GDM1 (cell line): ENCODE measurements at places on chromosomes 5 and 9.

- no peak for DNase-seq
These were observed 70.9 kb downstream of the SPRY4 start for GRCh38 chr5:142253938-142254337.

DNA sequence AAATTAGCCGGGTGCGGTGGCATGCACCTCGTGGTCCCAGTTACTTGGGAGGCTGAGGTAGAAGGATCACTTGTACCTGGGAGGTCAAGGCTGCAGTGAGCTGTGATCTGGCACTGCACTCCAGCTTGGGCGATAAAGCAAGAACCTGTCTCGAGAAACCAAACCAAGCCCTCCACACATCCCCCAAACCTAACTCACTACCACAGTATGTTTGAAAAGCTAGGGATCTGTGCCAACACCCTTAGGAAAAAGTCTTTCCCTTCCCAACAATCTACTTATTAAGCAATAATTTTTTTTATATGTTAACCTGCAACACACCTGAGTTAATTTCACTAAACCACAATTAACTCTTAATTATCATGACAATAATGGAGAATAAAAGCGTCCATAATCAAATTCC lies 2.2 kb downstream of the UBTD2 start:
- DNase-seq: no peak

DNA sequence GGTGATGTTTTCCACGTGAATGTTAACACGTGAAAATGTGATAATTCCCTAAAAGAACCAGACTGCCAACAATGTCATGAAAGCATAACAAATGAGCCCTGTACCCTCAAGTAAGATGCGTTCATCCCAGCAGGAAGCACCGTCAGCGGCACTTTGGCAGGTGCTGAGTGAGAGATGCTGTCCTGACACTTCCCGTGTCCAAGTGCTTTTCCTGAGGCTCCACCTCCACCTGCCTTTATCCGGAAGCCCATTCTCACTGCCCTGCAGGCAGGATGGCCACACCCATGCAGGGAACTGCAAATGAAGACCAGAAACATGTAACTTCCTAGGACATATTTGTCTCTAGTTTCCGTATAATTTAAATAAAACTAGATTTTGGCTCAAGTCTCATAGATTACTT lies 238.0 kb upstream of the IRX2 start:
- no peak for DNase-seq

GRCh38 chr9:114080773-114081440 lies 2.8 kb upstream of the AMBP start:
- DNase-seq: no peak

GRCh38 chr5:55986931-55987330 lies 7.8 kb downstream of the IL6ST start:
- no peak for DNase-seq

DNA sequence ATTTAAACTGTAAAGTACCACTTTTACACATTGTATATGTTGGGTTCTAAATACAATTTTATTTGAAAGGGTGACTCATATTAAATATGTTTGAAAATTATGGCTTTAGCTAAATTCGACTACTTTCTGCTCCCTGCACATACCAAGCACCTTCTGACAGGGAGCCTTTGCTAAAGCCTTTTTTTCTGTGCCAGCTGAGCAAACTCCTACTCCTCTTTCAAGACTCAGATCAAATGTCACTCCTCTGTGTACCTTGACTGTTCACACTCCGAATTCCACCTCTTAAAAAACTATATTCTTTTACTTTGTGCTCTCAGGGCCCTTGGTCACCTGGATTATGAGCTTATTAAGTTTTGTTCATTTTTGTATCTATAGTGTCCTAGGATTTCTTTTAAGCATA lies 6.5 kb upstream of the OXCT1 start:
- no peak for DNase-seq

- no peak for DNase-seq
These were observed 484.9 kb downstream of the PTPRD start for GRCh38 chr9:10127867-10128266.

DNA sequence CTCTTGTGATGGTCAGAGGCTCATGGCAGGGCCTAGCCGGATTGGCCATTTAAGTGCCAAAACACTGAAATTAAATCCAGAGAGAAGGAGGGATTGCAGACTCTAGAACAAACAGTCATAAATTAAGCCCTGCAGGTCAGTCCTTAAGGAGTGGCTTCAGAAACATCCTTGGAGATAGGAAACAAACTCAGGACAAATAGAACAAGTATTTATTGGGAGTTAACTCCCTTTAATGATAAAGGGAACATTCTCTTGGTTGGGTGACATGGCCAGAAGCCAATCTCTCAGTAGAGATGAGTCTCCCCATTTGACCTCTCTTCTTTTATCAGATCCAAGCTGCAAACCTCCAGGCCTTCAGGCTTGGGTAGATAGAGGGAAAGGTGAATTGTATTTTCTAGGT lies 17.4 kb downstream of the PCSK5 start:
- no peak for DNase-seq

GRCh38 chr5:74535926-74536325 lies 104.6 kb downstream of the ENC1 start:
- DNase-seq: no peak

DNA sequence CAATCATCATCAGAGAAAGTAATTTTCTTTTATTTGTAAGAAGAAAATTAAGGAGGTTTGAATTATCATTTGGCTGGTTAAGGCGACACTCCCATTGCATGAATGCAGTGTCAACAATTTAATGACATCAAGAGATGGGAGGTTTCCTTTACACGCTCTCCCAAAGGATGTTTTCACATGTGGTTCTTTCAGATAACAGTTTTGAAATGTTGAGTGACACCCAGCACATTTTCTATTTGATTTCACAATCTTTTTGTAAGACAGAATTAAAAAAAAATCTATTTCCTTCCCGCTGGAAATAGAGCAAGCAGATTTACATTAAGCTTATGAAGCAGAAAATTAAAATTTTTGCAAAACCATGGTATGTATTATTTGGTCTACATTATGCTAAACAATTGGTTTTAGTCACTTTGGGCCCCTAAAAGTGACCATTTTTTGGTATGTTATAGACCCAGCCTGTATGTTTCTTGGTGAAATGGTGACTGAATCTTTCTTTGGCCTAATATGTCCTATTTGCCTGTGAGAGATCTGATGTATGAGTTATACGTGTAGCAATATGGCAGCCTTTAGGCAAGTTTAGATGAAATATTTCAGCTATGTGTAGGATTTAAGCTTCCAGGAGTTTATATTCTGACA lies 18.9 kb upstream of the ANKRD55 start:
- no peak for DNase-seq

DNA sequence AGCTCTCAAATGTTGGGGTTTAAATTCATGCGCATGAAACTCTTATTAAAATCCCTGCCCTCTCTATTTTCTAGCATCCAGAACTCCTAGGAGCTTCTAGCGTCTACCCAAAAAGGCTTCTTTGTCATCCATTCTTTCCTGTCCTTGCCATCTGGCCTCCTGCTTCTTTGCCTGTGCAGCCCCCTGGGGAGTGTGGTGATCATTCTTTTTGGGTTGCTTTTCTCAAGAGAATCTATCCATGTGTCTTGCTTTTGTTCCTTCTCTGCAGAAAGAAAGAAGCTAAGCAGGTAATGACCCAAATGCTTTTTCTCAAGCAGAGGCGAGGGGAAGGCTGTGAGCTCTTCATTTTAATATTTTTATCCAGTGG lies 26.6 kb downstream of the SKP2 start:
- DNase-seq: no peak

DNA sequence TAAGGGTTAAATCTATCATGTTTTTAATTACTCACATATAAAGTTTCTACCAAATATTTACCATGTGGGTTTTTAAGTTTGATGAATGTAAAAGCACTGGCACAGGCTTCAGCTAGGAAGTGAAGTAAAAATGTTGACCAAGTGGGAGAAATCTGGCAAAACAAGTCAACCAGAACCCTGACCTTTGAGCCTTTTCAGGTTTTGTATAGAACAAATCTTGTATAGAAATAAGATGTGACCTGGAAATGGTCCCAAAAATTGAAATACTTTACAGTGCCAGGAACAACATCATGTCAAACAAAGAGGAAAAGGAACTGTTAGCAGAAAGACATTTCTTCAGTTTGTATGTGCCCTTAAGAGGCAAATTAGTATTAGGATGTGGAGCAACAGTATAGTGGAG lies 137.6 kb downstream of the CCDC192 start:
- DNase-seq: no peak

- DNase-seq: no peak
These were observed 131.3 kb downstream of the FRMD3 start for GRCh38 chr9:83406921-83407320.

- DNase-seq: no peak
These were observed 58.7 kb upstream of the SPATA31C2 start for GRCh38 chr9:88197016-88197415.

DNA sequence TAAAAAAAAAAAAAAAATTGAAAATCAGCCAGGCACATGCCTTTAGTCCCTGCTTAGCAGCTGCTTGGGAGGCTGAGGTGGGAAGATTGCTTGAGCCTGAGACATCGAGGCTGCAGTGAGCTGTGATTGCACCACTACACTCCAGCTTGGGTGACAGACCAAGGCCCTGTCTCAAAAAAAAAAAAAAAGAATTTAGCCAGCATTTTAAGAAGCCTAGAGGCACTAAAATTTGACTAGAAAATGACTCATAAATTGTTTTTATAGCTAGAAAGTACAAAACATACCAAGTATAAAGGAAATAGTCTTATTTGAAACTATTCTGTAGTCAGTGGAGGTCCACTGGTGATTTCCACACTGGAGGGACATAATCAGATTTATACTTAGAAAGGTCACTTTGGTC lies 17.5 kb downstream of the LRRC70 start:
- no peak for DNase-seq
